GM12864 (cell line): ENCODE measurements at places on chromosomes 6 and 20.

DNA sequence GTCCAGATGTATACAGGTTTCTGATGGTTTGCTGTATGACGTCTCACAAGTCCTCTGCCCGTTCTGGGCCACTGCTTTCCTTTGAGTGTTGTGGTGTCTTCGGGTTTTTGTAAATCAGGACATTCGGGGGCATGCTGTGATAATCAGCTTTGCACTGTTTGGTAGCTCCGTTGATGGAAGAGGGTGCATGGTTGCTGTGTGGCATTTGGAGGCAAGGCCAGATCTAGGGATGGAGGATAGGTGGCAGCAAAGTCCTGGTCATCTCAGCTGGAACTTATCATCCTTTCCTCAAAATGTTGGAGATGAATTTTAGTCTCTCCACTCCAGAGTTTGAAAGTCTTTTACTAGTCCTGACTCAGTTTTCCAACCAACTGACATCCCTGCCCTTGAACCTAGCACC lies 91.0 kb downstream of the SCP2D1 start:
- DNase-seq, result no peak

- DNase-seq, result no peak
Observed at GRCh38 chr6:169086020-169086419, 167.6 kb downstream of the THBS2 start.

GRCh38 chr6:157224178-157224950 lies 99.0 kb downstream of the TMEM242 start:
- no peak for DNase-seq

DNA sequence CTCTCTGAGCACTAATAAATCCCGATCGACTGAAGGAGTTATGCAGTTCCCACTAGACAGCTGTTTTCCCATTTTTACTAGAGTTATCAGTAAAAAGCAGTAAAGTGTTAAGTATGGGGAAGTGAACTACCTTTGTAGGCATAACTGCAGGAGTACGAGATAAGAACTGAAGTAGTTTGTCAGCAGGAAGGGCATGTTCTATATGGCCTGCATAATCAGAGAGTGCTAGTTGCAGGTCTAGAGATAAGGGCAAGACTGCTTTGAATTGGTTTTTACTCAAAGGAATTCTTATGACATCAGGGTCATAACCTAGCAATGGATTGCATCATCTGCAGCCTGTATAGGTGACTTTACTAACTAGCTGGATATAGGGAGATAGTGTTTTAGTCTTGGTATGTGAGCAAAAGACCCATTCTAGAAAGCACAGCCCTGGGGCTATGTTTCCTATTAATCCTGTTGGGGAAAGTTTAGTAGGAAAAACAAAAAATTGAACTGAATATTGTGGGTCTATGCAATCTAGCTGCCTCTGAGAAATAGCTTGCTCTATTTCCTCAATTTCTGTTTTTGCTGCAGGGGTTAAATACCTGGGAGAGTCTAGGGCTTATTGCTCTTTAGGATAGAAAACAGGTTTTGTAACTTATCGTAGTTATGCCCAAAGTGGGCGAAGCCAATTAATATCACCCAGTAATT lies 22.6 kb upstream of the CRISP1 start:
- no peak for DNase-seq

DNA sequence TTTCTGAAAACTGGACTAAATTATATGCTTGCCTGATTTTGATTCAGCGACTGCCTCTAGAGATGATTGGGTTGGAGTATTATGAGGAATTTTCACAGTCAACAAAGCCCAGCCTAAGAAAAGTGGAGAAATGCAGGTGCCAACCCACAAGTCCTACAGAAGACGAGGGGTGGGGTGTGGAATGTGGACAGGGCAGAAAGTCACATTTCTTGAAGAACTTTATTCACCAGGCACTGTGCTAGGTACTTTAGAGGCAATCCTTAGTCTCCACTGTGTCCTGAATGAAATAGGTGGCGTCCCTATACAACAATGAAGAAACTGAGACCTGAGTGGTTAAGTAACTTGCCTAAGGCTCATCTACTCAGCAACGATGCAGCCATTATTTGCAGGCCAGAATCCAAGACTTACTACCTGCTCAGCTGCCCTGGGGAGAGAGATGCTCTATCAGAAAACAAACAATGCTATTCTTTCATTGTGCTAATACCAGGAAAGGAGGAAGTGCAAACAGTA lies 106.3 kb downstream of the RNF144B start:
- DNase-seq, result no peak

GRCh38 chr6:64736421-64736950 lies 970.5 kb downstream of the EYS start:
- DNase-seq, result no peak
